ENCODE measurements at places on chromosomes 1 and 21.

DNA sequence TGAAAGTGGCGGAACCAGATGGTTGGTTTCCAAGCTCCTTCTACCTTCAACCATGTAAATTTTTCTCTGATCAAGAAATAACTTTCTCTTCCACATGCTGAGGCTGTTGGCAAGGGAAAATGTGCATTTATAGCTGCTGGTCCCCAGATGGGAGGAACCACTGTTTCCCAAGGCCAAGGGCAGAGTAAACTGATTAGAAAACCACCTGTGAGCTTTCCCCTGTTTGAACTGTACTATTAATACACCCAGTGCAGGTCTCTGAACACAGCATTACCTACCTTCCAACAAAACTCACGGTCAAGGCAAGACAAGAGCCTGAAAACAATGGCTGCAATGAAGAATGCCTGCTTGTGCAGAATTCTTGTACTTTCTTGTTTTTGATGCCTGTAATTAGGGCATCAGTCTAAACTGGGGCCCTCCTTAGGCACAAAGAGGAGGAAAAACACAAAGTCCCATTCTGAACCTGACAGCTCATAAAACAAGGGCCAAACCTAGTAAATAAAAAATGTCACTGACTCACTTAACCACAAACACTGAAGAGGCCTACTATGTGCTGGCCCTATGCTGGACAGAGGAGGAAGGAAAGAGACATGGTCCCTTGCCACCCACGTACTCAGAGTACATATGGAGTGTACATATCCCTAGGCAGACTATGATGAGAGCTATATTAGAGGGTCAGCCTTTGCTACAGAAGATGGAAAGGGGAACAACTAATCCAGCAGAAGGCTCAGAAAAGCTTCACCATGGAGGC is 2.6 kb downstream of the MKNK1 start:
- DNase-seq, result no peak

DNA sequence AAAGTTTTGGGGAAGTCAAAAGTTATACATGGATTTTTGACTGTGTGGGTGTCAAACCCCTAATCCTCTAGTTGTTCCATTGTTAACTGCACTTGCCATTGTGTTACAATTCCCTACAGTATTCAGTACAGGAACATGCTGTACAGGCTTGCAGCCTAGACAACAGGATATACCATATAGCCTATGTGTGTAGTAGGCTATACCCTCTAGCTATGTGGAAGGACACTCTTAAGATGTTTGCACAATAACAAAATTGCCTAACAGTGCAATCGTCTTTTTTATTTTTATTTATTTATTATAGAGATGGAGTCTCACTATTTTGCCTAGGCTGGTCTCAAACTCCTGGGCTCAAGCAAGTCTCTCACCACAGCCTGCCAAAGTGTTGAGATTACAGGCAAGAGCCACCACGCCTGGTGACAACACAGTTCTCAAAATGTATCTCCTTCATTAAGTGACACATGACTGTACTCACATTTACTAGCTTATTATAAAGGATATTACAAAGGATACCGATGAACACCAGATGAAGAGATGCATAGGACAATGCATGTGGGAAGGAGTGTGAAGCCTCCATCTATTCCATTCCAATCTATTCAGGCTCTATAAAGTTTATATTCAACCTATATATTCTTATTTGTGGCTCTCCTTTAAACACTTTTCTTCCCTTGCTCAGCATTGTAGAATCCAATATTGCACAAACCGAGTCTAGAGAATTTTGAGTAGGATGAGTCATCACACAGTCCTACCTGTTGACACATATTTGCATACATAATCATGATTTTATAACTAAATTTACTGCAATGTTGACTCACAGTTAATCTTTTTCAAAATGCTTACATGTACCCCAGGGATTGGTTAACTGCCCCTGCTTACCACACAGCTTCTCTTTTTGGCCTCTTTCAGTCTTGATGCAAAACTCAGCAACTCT is 28.4 kb upstream of the CEP350 start:
- DNase-seq, result no peak

DNA sequence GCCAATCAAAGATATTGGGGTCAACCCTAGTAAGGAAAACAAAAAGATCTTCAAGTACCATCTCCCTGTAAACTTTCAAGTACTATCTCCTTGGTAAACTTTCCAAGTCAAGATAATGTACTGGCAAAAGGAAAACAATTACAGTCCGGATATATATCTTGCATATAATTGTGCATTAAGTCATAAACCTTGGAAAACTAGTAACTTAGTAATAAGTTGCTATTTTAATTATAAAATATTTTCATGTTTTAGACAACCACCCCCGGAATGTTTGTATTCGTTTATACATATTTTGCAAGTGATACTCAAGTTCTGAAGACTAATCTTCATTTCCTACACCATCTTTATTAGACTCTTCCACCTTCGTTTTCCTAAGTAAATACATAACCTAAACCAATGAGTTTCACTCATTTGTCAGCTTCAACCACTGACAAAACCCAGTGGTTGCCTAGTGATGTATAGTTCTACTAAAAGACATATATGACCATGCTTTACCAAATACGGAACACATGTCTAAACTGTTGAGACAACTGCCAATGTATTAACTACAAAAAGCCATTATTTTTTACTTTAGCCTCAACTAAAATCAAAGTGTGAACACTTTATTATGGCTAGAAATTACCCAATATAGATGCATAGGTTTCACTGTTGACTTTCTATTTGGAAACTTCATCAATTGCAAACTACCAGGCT is 1.7 kb downstream of the AKT3 start:
- DNase-seq, result no peak

- DNase-seq, result no peak
Observed at GRCh38 chr1:230679192-230679591, 34.7 kb downstream of the AGT start.

DNA sequence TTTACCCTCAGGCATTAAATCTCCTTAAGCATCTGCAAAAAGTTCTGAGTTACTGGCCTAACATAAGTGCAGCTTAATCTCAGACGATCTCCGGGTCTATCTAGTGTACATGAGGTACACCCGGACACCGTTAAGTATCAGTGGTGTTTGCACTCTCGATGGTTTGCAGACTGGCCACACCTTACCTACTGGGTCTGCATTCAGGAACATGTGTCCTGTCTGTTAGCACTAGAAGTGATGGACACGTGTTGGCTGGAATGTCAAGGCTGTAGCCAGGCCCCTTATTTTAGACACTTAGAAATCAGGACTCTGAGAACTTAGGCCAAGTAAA is 783 bp upstream of the AGL start:
- DNase-seq, result no peak

DNA sequence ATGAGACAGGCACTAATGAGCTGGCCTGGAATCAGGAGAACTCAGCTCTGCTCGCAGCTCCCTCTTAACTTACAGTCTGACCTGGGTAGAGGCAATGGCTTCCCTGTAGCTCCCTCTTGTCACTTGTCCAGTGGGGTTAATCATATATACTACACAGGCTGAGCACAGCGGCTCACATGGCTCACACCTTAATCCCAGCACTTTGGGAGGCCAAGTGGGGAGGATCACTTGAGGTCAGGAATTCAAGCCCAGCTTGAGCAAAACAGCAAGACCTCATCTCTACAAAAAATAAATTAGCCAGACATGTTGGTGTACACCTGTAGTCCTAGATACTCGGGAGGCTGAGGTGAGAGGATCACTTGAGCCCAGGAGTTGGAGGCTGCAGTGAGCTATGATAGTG is 4.2 kb downstream of the S100A6 start:
- no peak for DNase-seq

GRCh38 chr1:107766533-107766932 is 198.4 kb downstream of the VAV3 start:
- no peak for DNase-seq

DNA sequence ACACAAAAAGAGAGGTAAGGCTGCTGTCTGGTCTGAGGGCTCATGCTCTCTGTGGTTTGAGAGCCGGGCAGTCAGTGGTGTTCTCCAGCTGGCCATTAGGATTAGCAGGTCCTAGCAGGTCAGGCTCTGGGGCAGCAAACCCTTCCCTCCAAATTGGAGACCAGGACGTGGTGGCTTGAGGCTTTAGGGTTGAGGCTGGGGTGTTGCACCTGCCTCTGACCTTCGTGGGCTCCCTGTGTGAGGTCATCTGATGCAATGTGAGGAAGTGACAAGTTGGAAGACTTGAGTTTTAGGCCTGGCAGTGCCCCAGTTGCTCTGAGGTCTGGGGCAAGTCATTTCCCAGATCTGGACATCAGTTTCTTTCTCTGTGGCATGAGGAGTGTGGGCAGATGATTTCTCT is 24.4 kb downstream of the SZRD1 start:
- no peak for DNase-seq

- DNase-seq, result no peak
Observed at GRCh38 chr1:171220581-171221054, 27.7 kb upstream of the FMO1 start.

- DNase-seq, result no peak
Observed at GRCh38 chr1:24459551-24460266, 42.9 kb upstream of the RCAN3 start.

- DNase-seq, result no peak
Observed at GRCh38 chr1:186420923-186421322, 40.0 kb downstream of the PDC start.

GRCh38 chr21:44431300-44431699 is 24.0 kb upstream of the LRRC3 start:
- DNase-seq, result no peak

- DNase-seq, result no peak
Observed at GRCh38 chr1:219837994-219838294, 90.4 kb downstream of the SLC30A10 start.

DNA sequence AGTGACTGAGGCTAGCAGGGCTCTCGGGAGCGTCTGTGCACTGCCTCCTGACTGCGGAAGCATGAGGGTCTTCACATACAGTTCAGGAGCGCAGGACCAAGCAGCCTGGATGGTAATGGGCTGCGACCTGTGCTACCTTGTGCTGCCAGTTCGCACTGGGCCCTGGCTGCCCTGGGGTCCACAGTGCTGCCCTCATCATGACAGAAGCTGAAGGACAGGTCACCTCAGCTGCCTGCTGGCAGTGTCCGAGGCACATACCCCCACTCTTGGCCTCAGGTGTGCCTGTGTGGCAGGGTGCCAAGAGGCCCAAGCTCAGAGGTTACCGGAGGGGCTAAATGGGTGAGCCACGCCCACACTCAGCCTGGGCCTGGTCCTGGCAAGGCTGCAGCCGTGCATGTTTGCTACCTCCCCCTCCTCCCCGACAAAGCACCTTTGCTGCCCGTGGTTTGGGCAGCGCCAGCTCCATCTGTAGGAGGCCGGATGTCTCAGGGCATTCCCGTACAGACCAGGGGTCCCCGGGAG is 4.4 kb downstream of the JMJD4 start:
- no peak for DNase-seq

DNA sequence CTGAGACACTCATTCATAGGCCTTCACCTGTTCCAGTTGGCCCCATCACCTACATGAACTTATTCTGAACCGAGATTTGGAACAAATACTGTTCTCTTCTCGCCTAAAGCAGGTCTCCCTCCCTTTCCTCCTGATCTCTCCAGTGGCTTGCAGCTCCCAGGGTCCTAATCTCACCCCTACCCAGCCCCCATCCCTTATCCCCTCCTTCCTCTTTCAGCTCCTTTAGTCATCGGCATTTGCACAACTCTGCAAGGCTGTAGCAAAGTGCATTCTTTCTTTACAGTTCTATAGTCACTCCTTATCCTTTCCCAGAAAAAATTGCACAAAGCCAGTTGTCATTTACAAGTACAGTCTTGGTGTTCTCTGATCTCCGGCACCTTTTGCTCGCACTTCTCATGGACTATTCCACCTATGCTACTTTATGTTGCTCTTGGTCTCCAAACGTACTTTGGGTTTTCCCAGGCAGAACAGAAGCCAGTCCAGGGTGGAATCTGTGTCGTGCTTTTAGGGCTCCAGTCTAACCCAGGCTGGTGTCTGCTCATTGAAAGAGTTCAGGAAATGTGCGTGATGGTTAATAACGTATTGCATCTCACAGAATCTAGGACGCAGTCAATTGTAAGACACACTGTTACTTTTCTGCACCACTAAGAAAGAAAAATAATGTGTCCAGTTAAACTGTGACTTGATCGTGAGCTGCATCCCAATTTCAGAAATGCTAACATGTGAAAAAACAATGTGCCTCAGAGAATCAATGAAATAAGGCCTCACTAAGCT is 965 bp downstream of the ABCA4 start:
- DNase-seq, result no peak

GRCh38 chr1:85245456-85245855 is 14.0 kb downstream of the C1orf52 start:
- DNase-seq, result no peak

DNA sequence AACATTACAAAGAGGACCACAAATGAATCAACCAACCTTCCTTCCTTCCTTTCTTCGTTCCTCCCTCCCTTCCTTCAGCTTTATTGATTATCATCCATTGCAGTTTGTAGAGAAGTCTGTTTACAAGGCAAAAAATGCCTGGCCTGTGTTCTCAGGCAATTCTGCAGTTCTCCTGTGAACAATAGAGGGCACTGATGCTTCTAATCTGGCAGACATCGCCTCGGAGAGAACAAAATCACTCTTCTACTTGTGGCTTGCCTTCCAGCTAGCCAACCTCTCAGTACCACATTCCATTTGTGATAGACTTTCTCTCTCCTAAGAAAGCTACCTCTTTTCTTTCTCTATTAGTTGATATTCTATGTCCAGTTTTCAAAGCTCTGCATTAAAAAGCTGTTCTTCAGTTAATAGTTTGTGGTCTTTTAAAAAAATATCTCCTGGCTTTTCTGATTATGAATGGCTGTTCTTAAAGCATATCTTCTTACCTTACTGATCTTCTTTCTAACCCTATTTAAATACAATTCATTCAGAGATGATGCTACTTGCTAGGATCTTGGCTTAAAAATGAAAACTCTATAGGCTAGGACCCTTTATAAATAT is 26.9 kb upstream of the ESRRG start:
- DNase-seq, result no peak

GRCh38 chr1:151197863-151198253 is 494 bp upstream of the PIP5K1A start:
- no peak for DNase-seq

GRCh38 chr1:245860657-245861544 is 646.2 kb downstream of the SMYD3 start:
- no peak for DNase-seq

GRCh38 chr21:44289381-44290010 is 3.8 kb downstream of the AIRE start:
- no peak for DNase-seq

Measured in esophagus muscularis mucosa (tissue), 4 donors.